ENCODE measurements at places on chromosomes 3 and 15.

- DNase-seq = no peak
These were observed 115.2 kb downstream of the CHSY1 start for GRCh38 chr15:101136381-101137268.

- no peak for DNase-seq
These were observed 1.2 kb downstream of the ALDH1A2 start for GRCh38 chr15:58064082-58064979.

DNA sequence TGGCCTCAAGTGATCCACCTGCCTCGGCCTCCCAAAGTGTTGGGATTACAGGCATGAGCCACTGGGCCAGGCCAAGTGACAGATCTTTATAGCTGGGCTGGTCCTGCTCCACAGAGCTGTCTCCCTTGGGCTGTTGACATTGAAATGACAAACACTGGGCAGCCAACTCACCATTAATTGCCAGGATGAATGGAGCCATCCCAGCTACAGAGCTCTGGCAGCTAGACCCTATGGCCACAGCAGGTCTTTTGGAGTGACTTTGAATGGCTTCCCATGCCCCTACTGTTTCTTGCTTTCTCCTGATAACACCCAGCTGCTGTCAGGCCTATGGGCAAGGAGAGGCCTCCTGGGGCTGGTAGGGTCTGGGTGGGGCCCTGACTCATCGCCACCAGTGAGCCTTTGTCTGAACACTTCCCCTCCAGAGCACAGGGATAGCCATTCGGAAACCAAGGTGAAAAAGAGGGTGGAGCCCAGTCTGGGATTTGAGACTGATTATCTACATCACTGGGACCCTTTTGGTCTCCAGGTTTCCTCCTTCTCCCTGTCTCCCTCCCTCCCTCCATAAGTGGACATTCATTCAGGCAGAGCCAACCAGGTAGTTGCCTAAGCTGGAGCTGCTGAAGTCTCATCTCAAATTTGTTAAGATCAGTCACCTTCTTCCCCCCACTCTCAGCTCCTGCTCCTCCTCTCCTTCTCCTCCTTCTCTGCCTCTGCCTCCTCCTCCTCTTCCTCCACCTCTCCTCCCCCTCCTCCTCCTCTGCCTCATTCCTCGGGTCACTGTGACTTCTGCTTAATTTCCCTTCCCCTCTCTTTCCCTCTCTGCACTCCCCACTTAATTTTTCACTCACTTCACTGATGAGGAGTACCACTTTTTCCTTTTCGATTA, 34.0 kb downstream of the BHLHE40 start:
- DNase-seq = no peak

DNA sequence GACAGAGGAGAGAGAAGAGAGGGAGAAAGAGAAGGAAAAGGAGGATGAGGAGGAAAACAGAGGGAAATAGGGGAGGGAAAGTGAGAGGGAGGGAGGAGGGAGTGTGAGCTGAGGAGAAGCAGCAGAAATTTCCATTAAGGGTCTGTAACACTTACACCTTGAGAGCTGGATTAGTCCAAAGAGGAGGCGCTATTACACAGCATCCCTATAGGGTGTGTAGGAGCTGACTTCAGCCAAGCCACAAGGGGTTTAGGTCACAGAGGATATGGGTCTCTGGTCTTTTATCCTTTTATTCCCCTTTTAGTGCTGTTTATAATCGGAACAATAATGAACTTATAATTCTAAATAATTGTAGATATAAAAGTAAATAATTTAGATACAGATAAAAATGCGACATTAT, 230.4 kb downstream of the GABRG3 start:
- no peak for DNase-seq

GRCh38 chr15:59251001-59251845, 44.6 kb downstream of the LDHAL6B start:
- DNase-seq = no peak

DNA sequence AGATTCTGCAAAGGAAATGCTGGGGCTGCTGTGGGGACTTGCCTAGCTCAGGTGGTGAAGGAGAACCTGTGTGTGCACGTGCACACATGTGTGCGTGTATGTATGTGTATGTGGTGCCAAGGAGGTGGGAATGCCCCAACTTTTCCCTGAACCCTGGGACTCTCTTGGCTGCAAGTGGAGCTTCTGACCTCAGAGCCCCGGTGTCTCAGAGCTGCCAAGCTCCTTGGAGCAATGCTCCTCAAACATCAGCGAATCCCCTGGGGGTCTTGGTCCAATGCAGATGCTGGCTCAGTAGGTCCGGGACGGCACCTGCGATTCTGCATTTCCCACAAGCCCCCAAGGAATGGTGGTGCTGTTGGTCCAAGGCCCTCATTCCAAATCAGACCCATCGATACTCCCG, 5.8 kb upstream of the SLC6A20 start:
- no peak for DNase-seq

DNA sequence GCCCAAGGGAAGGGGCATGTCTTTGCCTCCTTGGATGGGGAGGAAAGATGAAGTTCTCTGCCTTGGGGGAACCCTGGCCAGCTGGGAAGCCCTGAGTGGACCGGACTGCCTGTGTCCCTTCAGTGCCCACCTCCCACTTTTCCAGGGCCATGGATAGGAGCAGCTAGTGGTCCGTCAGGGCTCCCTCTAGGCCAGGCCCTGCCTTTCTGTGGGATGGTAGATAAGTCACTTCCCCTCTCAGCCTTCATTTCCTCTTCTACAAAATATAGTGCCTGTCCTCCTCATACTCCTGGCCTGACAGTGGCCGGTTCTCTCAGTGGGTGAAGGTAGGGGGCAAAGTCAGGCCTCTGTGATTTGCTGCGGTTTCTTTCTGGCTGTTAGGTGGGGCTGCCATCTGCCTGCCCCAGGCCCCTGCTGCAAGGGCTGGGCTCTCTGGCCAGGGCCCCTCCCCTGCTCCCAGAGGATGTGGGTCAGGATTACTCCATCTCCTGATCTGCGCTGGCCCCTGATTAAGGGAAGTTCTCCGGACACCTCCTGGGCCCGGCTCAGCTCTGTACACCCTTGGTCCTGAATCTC, 1.4 kb downstream of the PLEKHO2 start:
- DNase-seq = no peak

GRCh38 chr3:161104561-161105551, at the start of gene B3GALNT1:
B3GALNT1 (minus strand) TSS chr3:161105349; CDS start chr3:161086754, 18,595 bp downstream.
- no peak for DNase-seq

- no peak for DNase-seq
These were observed 142.2 kb downstream of the FOXP1 start for GRCh38 chr3:71441217-71441924.
